HL-60 (cell line): ENCODE measurements at places on chromosomes 6 and 20.

- DNase-seq: no peak
Observed at GRCh38 chr20:55375920-55376319, 629.4 kb downstream of the CBLN4 start.

DNA sequence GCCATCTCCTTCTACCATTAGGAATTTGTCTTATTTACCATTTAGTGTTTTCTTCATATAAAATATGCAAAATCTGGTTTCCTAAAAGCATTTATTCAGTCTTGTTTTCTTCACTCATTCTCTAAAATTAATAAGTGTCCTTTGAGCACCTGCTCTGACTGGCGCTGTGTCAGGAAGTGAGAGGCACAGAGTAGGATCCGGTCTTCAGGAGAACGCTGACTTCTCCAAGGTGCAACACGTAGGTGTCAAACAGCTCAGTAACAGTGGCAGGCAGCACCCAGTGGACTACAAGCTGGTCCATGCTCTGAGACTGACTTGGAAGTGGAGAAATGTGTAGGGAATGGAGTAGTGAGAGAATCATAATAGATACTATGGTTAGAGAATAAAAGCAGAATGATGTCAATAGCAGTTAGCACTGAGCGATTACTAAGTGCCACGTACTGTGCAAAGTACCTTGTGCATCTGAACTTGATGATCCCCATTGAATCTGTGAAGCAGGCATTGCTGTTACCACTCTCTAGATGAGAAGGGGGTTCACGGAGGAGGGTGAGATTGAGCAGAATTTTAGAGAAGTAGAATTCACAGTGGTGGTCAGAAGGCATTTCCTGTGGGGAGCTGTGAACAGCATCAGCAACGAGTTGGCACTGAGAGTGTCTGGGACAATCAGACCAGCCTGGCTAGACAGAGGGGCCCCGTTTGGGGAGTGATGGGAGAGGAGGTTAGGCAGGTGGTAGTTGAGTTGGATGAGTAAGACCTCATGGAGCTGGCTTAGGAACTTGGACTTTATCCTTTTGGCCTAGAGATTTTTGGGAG lies 569.8 kb downstream of the QKI start:
- DNase-seq: peak; percentile 37

GRCh38 chr20:653590-654416 lies 803 bp upstream of the SRXN1 start:
- DNase-seq: no peak

GRCh38 chr6:159790956-159791598 lies 810 bp downstream of the MRPL18 start:
- no peak for DNase-seq

- no peak for DNase-seq
Observed at GRCh38 chr6:89934685-89935366, 40.6 kb downstream of the GJA10 start.

GRCh38 chr20:46701057-46701456 lies 8.4 kb upstream of the SLC2A10 start:
- no peak for DNase-seq

- no peak for DNase-seq
Observed at GRCh38 chr6:35894776-35895175, 26.1 kb downstream of the SRPK1 start.

DNA sequence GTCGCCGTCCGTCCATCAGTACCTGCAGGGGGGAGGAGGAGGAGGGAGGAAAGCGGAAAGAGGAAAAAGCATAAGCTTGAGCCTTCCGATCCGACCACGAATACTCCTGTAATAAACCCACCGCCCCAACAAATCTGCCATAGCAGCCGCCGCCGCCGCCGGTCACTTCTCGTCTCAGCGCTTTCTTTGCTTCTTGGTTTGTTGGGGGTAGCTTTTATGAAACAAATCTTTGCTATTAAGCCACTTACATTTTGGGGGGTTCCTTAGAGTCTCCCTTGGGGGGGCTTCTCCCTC lies 277 bp downstream of the ADGRB3 start:
- no peak for DNase-seq

DNA sequence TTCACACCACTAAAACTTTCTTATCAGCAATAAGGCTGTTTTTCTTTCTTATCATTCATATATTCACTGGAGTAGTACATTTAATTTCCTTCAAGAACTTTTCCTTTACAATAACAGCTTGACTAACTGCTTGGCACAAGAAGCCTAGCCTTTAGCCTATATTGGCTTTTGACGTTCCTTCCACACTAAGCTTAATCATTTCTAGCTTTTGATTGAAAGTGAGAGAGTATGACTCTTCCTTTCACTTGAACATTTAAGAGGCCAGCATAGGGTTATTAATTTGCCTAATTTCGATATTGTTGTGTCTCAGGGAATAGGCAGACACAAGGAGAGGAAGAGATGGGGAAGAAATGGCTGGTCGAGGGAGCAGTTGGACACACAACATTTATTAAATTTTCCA lies 23.6 kb downstream of the THEMIS start:
- no peak for DNase-seq

DNA sequence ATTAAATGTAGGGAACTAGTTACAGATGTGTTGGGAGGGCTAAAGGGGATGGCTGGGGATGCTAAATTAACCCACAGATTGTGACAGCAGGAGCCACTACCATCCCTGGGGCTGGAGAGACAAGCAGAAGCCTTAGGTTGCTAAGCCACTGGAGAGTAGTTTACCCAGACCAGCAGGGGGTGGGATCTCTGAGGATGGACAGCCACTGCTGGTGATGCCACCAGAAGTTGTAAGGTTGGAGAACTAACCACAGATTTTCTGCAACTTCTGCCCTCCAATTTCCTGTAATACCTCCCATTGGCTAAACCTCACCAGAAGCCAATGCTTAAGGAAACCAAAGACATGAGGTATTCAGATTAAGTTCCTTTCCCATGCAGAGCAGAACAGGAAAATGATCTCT lies 139.6 kb upstream of the NOX3 start:
- DNase-seq: no peak

DNA sequence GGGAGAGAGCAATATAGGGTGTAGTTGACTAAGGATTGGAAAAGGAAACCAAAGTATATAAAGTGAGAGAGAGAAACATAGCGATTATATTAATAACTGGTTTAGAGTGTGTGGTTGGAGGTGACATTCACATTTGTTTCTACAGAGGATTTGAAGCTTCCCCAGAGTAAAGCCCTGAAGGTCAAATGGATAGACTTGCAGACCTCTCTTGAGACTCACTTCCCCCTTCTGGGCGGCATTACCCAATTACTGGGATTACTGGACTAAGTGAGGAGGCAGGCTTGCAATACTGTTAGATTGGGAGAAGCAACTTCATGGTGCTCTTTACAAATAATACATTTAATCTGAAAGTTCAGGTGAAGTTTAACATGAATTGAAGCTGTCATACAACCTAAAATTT lies 10.7 kb downstream of the FIG4 start:
- DNase-seq: peak; percentile 77

DNA sequence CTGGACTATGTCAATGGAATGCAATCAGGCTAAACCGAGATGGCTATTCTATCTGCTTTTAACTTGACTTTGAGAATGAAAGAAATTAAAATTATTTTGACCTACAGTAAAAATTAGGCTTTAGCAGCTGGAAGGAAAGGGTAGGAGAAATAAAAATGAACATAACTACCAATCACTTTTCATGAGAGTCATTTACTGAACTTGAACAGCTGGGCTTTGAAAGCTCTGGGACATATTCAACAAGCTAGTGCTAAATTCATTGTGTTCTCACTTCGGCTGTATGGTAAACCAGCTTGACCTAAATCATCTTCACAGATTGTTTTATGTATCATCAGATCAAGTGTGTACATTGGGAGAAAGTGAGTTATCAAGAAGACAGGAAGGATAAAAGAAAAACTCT lies 161.5 kb upstream of the STXBP5 start:
- DNase-seq: no peak

DNA sequence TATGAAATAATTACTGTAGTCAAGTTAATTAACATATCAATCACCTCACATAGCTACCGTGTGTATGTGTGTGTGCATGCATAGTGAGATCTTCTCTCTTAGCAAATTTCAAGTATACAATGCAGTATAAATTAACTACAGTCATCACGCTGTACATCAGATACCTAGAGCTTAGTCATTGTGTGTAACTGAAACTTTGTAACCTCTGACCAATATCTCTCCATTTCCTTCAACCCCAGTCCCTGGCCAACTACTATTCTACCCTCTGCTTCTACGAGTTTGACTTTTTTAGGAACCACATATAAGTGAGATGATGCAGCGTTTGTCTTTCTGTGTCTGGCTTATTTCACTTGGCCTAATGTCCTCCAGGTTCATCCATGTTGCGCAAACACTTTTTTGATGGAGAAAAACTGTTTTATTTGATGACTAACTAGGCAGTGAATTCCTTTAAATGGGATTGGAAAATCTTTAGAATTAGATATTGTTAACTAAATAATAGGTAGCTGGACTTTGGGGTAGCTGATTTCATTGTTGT lies 459.5 kb downstream of the DHX35 start:
- no peak for DNase-seq
